A172 (cell line): ENCODE measurements at places on chromosomes 3 and 15. TPM values are rescaled to one million over a fixed set of nuclear protein-coding genes. Genes with fewer than 3 reads are reported as not detected.

Gene CRYGS
- total RNA-seq, result 0.24 and 0.31 TPM in 2 replicates

Gene ANKUB1
- total RNA-seq, result not detected in 2 replicates

Gene HCN4
- total RNA-seq, result 0.28 and 0.60 TPM in 2 replicates

Gene CASR
- total RNA-seq, result not detected in 2 replicates

Gene P2RY14
- 0.03 and 0.05 TPM in 2 replicates for total RNA-seq
